ENCODE measurements at places on chromosomes 3 and 15.

DNA sequence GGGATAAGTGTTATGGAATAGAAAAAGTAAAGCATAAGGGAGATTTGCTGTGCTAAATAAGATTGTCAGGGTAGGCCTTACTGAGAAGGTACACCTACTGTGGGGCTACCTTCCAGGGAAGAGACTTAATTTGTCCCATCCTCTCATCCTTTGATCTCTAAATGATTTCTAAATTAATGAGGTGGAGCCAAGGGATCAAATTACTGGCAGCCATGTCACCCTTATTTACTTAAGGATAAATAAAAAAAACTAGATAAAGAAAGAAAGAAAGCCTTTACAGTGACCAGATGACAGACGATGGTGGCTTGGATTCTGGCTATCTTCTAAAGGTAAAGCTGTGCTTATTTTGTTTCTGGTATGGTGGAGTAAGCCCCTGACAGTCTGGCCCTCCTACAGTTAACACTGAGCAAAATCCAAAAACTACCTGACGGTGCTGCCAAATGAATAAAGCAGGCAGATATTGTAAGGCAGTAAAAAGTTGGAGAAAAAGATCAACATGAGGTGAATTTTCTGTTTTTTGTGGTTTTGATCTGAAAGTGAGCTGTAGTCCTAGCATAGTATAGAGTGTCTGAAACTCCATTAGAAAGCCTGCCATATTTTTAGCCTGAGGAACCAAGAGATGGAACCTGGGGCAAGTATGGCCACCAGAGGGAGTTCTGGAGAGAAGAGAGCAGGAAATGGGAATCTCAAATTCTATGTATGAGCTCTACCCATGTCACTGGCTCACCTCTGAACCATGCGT, 285.1 kb upstream of the MANF start:
- peak; percentile 54 for DNase-seq

DNA sequence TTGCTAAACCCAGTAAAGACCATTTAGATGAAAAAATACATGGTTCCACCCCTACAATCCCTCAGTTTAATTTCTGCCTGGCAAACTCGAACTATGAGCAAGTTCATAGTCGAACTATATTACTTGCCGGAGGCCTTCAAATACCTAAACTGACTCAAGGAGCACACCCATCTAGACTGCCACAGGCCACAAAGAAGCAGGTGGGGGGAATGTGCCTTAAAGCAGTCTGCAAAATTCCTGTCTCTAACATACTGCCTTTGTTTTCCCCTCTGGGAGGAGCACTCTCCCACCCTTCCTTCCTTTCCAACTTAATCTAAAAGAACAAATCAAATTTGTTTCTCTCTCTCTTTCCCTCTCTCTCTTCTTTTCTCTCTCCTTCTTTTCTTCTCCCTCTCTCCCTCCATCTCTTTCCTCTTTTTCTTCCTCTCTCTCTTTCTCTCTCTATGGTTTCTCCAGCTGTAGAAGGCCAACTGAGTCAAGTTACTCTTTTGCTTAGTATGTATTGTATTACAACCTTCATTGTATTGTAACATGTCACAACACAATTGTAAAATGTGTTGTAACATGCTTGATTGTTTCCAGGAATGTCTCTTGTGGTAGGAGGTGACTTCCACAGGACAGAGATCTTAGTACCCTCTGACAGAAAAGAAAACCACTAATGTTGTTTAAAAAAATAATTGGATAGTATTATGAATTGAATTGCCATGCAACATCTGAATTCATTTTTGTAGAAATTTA, 496.3 kb downstream of the ROBO2 start:
- peak; percentile 22 for DNase-seq

- DNase-seq: no peak
These were observed 87.7 kb downstream of the IL1RAP start for GRCh38 chr3:190601622-190602021.

DNA sequence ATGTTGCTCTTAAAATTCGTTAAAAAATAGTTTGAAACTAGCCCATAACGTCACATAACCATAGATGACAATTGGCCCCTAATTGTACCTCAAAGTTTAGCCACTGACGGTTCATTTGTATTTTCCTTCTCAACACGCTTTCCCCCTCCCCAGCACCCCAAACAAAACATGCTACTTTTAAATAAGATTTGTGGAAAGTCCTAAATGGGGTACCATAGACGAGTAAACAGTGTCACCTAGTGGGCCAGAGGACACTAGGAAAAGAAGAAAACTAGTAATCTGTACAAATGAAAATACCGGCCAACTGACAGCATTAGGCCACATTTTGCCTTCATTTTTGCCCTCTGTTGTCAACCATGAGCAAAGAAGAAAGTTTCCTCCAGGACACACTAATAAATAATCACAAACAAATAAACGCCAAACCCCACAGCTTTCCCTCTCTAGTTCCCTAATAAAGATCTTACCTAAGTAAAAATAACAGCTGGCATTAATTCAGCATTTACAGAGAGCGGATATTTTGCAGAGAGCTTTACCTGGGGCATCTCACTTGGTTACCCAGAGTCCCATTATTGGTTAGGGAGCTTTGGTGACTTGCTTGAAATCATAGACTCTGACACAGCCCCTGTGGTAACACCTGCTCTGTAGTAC, 175.1 kb upstream of the ATP11B start:
- DNase-seq: no peak

DNA sequence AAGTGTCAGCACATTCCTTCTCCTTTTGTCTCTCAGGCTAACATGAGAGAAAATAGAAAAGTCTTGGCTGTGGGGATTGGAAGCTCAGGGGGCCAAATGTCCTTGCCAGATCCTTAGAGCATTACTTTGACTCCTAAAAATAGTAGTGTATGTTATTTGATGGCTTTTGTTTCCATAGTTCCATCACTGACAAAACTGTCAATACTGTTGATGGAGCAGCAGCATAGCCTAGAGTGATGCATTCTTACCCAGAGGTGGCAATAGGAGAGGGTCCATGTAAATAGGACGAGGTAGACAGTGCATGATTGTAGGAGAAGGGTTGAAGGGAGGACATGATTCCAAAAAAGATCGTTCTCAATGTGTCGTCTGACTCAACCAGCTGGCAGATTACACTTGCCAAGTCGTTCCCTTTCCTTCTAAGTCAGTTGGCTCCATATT, 282.7 kb upstream of the TPRG1 start:
- DNase-seq: no peak

GRCh38 chr15:94327356-94327936, 96.1 kb downstream of the MCTP2 start:
- no peak for DNase-seq

DNA sequence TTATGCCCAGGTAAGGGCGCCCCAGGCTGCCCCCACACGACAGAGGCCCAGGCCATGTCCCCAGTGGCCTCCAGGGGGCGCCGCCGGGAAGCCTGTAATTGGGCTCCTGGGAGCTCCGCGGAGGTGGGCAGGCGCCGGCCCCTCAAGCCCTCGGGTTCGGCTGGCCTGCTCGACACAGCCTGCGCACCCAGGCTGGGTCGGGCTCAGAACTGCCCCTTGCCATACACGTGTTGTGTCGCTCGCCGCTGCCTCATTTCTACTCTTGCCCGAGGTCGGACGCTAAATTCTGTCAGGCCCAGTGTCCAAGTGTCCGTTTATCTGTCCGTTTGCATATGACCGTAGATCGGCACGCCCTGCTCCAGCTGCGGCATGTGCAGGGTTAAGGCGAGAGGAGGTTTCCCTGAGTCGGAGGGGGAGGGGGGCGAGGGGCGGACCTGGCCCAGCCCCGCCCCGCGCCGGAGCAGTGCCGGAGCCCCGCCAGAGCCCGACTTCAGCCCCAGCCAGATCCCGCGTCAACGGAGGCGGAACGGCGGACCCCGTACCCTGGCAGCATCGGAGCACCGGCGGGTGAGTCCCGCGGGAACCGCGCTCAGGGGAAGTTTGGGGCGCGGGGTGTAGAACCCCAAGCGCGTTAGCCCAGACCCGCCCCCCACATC, at the start of gene KLHDC8B:
Gene KLHDC8B (plus strand): TSS at position 480 of the 656 bp plus-strand sequence. CDS start 1,172 bp downstream, outside the sequence.
- peak; percentile 84 for DNase-seq

DNA sequence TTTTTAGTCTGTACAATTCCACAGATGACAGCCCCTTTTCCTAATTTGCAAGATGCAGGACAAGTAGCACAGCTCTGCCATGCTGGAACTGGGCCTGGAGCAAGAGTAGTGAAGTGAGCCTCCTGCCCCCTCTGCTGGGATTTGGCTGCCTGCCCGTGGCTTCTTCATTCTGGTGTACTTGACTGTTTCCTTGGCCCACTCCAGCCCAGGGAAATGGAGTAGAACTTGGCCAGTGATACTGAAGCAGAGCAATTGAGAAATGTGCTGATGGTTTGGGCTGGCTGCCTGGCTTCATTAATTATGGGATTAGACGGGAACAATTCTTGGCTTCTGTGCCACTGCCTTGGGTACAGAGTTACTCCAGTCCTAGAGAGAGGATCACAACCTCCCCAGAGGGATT, 2.8 kb downstream of the GPD1L start:
- DNase-seq: no peak

GRCh38 chr15:78542647-78543046, 2.4 kb downstream of the PSMA4 start:
- no peak for DNase-seq

- DNase-seq: no peak
These were observed 65.7 kb upstream of the ALDH1L1 start for GRCh38 chr3:126245811-126246727.

- no peak for DNase-seq
These were observed 152.0 kb downstream of the KLHL25 start for GRCh38 chr15:85642693-85643066.

GRCh38 chr3:45582430-45582829, 12.1 kb upstream of the LIMD1 start:
- DNase-seq: no peak

DNA sequence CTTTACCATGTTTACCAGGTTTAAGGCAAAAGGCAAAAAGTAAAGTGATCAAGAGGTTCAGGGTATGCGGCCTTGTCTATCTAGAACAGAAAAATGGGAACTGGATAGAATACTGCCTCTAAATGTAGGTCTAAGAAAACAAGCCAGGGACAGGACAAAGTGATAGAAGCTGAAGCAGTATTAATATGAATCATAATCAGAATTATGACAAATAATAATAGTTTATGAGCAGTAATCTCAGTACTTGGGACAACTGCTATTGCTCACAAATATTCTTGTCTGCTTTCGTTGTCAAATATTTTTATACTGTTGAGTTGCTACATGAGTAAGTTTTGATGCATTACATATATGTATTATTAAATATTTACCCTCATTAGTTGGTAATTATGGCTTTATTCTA, 356.9 kb upstream of the RBMS3 start:
- no peak for DNase-seq

DNA sequence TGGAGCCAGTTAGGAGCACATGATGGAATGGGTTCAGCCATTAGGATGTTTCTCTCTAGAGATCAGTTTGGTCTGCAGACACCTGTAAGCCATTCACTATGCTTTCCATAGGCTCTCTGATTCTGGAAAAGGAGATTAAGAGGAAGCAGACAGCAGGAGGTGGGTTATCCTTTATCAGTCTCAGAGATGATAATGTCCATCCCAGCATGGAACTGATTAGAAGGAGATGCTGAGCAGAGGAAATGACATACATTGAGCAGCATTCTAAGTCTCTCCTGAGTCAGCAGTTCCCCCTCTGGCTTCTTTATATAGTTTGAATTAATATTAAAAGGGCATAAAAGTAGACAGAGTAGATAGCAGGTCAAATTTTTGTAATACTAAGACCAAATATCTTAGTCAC, 591.1 kb downstream of the GBE1 start:
- DNase-seq: peak; percentile 38

DNA sequence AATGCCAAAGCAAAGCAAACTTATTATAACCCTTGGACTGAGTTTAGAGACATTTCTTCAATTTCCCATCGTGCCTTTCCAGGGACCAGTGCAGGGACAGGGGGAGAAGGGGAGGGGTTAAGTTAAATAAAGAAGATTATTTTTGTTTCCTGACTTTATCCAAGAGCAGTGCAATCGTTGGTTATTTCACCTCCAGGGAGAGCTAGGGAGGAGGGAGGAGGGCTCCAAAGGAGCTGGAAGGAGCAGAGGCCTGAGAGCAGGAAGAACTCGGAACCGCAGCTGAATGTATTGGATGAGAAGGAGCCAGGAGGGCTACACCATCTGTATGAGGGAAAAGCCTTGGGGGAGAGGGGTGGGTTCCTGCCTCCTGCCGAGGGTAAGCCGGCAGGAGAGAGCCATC, 20.7 kb downstream of the HAPLN3 start:
- no peak for DNase-seq

- DNase-seq: no peak
These were observed 17.5 kb downstream of the FBLN2 start for GRCh38 chr3:13566453-13566748.

DNA sequence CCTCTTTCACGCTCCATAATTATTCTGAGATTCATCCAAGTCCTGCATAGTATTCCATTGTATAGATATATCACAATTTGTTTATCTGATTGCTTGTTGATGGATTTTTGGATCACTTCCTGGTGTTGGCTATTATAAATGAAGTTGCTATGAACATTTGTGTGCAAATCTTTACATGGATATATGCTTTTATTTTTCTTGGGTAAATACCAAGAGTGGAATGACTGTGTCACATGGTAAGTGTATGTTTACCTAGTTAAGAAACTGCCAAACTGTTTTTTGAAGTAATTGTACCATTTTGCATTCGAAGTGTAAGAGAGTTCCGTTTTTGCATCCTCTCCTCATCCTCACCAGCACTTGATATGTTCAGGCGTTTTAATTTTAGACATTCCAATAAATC, 34.6 kb upstream of the ROPN1 start:
- no peak for DNase-seq

GRCh38 chr3:67635257-67635656, 19.2 kb downstream of the SUCLG2 start:
- DNase-seq: no peak

GRCh38 chr3:33219175-33219487, 521 bp upstream of the SUSD5 start:
- no peak for DNase-seq

- DNase-seq: no peak
These were observed 12.2 kb downstream of the XIRP1 start for GRCh38 chr3:39180183-39180545.

DNA sequence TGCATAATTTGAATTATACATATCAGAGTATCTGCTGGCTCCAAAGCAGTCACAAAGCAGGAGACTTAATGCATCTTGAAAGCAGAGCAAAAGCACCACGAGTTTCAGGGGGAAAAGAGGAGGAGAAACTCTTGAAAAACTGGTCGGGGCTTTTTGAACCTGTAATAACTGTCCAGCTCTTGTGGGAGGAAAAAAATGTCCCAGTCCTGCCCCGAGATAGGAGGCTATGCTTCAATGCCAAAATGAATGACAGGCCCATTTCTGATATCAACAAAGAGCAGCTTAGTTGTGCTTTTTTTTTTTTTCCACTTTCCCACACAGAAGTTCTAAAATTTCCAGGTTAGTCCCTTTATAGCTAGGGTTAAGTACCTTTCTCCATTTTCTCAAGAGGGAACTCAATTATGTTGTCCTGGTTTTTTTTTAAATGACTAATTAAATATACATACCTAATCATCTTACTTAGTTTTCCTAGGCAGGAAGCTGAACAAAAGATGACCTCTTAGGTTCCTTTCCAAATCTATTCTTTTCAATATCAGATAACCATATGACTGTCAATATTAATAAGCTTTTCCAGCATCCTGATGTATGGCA, 120.2 kb downstream of the TFDP2 start:
- DNase-seq: no peak
